ENCODE measurements at places on chromosomes 6 and 20.

- DNase-seq, result no peak
These were observed 987.0 kb upstream of the MAP3K7 start for GRCh38 chr6:91573826-91574416.

- DNase-seq, result no peak
These were observed 5.6 kb downstream of the RPP21 start for GRCh38 chr6:30350524-30350923.

DNA sequence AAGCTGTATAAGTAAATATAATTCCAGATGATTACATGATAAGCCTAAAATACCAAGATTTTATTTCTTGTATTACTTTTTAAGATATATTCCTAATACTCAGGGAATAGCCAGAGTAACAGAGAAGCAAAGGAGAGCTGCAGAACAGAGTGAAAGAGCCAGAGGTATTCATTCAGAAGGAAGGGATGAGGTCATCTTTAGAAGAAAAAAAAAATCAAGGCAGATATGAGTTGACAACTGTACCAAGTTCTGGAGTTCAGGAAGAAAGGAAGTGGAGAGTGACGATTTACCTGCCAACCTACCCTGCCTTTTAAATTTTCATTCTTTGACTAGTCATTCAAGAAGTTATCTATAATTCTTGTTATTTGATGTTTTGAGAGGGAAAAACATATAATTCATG, 28.8 kb upstream of the NHSL1 start:
- DNase-seq, result no peak

DNA sequence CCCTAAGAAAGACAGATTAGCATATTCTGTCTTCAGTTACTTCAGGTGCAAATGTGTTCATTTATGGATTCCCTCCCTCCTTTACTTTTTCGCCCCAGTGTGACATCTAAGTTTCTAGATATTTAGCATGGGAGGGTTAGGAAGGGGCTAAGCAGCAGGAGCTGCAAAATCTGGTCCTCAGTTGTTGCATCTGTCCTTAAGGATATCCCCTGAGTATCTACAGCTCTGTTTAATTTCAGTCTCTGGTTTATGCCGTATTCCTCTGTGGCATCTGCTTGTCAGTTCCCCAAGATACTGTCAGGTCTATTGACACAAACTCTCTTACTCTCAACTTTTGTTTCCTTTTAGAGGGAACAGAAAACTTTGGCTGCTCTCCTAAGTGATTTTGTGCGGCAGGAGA, 754.6 kb upstream of the MAP3K7 start:
- DNase-seq, result no peak

DNA sequence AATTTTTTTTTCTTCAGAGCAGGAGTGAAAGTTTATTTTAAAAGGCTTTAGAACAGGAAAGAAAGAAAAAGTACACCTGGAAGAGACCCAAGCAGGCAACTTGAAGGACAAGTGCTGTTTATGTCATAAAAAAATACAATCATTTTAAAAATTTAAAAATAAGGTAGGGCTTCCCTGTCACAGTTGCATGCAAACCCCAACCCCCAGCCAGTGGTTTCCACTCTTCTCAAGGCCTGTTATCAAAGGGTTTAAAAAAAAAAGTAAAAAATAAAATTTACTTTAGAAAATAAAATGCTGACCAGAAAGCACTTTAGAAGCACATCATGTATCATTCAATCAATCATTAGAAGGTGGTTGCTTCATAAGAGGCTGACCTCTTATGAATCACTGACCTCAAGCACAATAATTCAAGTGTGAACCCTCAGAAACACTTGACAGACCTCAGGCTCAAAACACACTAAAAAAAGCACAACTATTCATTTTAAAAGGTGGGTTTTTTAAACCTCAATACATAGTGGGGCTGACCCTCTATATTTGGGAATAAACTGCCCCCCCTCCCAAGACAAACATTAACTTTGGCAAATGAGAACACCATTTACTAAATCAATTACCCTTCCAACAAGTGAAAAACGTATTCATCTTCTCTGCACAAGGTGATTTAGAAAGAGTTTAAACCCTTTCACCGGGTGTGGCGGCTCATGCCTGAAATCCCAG, 15.6 kb downstream of the ILRUN start:
- peak; percentile 34 for DNase-seq

DNA sequence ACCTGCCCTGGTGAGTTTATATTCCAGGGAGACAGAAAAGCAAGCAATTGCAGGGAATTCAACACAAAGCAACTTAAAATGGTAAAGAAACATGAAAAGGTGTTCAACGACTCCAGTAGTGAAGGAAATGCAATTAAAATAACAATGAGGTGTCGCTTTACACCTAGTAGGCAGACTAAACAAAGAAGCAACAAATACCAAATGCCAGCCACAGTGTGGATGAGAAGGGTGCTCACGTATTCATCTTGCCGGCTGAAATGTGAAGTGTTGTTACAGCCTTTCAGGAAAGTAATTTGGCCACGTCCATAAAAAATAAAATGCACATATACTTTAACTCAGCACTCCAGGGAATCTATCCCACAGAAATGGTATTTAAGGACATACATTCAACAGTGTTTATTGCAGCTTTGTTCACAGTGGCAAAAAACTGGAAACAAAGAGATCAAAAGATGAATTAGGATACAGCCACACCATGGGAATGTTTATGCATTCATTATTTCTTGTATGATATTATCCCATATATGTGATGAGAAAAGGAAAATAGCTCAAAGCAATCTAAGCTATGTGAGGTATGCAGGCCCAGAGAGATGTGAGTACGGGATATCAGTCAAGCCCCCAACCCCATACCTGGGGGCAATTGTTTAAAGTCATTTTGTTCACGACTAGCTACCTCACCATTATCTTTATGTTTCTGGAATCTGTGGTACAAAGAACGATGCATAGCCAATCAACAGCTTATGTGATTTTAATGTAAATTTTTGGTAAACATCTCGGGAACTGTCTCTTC, 266.0 kb upstream of the SOX4 start:
- DNase-seq, result no peak

DNA sequence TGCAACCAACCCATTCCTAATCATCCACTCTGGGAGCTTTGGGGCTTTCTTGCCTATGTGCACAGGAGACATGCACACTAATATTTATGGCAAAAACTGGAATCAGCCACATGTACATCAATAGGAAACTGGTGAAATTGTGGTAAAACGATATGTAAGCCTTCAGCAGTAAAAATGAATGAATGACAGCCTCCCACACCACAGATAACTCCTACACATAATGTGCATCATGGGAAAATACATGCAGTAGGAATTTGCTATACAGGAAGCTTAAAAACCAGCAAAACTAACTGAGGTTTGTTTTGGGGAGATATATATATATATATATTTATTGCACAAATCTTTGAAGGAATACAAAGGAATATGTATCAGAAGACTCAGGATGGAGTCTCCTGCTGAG, 47.6 kb downstream of the HLA-G start:
- no peak for DNase-seq

DNA sequence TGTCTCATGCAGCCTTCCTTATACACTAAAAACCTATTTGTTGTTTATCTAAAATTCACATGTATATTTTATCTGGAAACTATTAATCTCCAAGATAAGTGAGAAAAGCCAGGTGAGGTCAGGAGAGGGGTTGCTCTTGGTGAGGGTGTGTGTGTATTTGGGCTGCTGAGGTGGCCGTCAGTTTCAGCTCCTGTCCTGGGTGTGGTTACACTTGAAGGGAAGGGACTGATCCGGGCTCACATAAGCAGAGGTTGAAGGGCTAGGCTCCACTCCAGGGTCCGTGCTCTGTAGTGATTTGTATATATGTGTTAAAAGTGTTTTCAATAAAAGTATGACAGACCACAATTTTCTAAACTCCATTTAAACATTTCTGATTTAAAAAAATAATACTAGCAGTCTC, 13.5 kb upstream of the SNAI1 start:
- DNase-seq, result no peak

DNA sequence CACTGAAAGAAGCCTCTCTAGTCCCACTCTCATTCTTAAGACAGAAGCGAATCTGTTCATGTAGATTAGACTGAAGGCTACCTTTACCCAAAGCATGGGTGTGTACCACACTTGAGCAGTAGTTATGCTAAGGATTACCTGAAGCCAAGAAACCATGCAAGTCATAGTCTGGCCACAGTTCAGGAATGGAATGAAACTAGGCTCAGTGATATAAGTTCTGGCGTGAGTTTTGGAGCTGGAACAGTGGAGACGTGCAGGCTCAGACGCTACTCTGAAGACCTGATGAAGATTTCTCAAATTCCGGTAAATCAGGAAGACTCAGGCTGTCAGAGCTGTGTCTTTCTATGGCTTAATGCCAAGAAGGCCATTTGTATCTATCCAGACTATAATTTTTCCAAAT, 219.9 kb downstream of the HDGFL1 start:
- DNase-seq, result no peak

- peak; percentile 74 for DNase-seq
These were observed 172.1 kb upstream of the GGTLC1 start for GRCh38 chr20:24160563-24161281.

DNA sequence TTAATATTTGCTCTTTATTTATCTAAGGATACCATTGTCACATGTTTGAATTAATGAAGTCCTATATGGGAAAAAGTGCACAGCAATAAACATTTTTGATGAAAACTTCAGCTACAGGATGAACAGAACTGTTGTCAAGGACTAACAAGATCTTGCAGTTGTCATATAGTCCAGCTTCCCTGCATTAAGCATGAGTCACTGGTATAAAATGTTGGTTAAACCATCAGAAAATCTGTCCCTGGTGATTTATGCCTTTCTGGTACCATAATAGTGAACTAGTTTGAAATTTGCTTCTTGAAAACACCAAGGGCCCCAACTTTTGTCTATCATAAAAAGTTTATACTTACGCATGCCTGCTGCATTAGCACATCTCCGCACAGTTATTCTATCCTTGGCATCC, 60.4 kb upstream of the RSPO3 start:
- peak; percentile 45 for DNase-seq

GRCh38 chr20:63846888-63847236, 14.4 kb upstream of the ABHD16B start:
- DNase-seq, result no peak

- peak; percentile 83 for DNase-seq
These were observed 20.5 kb upstream of the PYGB start for GRCh38 chr20:25227317-25227831.

GRCh38 chr20:58381627-58382026, 7.4 kb upstream of the VAPB start:
- DNase-seq, result no peak

DNA sequence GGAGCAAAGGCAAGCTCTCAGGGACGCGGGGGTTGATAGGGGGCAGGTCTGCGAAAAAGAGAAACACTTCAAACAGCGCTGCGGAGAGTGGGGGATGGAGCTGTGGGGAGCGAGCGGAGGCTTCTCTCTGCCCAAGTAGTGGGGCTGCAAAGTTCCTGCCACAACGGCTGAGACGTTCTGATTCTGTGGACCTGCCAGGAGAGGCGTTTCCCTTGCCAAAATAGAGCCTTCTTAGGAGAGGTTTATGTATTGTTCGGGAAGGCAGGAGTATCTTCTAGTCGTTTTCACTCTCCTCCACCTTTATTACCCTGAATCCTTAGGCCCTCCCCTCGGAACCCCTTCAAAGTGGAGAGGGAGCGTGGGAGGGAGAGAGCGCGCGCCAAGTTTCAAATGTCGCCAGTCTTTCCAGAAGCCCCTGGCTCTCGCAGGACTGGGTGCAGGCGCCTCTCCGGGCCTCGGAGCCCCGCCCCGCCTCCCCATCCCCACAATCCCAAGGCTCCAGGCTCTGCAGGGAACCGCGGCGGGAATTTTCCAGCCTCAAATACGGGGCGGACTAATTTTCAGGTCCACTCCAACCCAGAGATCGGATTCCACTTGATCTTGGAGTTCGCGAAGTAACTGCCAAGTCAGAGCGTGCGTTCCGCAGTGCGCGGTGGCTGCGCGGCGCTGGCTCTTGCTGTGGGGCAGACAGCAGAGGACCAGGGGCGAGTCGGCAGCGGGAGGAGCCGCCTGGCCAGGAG, 10.0 kb upstream of the POU3F2 start:
- no peak for DNase-seq

GRCh38 chr6:48881551-48881950, 581.5 kb downstream of the MMUT start:
- DNase-seq, result peak; percentile 37

DNA sequence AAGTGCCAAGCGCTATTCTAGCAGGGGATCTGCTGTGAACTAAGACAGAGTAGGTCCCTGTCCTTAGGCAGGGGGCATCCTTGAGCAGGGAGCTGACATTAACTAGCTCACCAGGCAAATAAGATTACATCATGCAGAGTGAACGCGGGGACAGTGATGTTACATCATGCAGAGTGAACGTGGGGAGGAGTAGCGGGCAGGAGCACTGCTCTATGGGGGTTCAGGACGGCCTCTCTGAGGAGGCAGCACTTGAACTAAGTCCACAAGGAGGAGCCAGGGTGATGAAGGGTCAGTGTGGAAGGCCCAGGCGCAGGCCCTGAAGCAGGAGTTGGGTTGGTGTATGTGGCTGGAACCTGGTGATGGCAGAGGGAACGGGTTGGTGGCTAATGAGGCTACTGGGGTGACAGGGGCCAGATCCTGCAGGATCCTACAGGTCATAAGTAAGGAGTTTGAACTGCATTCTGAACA, 38.7 kb downstream of the KAT14 start:
- no peak for DNase-seq

GRCh38 chr6:54801669-54802068, 44.9 kb upstream of the FAM83B start:
- peak; percentile 43 for DNase-seq

- no peak for DNase-seq
These were observed 21.2 kb upstream of the MEP1A start for GRCh38 chr6:46772016-46772415.

- DNase-seq, result no peak
These were observed 51.4 kb upstream of the JARID2 start for GRCh38 chr6:15194453-15194852.

GRCh38 chr6:53894091-53894490, 99.3 kb downstream of the LRRC1 start:
- DNase-seq, result peak; percentile 14

- peak; percentile 81 for DNase-seq
These were observed at the start of gene LRP11 for GRCh38 chr6:149863698-149864577. Gene LRP11 (minus strand): TSS chr6:149864359. CDS start chr6:149864020, 339 bp downstream.

GRCh38 chr20:60332523-60332922, 374.3 kb downstream of the CDH26 start:
- DNase-seq, result no peak

DNA sequence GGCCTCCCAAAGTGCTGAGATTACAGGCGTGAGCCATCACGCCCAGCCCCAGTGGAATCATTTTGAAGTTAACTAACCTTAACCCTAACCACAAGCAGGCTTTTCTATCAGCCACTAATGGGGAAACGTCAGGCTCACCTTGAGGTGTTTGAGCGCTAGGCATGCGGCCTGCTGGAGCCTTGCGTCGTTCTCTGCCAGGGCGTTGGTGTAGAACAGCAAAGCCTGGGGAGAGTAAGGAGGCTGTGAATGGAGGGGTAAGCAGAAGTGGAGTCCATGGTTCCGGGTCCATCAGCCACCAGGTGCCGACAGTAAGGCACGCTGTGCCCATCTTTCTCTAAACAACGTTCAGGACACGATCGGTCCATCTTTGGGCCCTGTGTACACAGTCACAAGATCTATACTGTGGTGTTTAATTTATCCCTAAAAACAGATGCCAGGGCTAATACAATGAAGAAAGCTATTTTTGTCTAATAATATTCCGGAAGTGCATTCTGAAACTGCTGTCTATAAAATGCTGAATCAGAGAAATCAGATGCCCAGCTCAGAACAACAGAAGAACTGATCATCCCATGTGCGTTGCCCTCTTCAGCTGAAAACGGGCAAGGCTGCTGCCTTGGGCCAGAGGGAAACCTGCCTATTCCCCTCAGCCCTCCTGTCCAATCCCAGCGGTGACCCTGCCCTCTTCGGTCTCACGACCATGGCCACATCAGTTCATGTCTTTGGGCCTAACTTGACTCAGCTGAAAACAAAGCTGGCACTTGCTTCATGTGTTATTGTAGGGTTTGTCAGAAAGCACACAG, 79.6 kb downstream of the PTPN1 start:
- no peak for DNase-seq

Measured in fibroblast of pulmonary artery (primary cell).